ENCODE measurements at places on chromosomes 4 and X.

- no peak for DNase-seq
These were observed 68.7 kb upstream of the PCDH19 start for GRCh38 chrX:100478714-100479306.

GRCh38 chr4:40811956-40812355 is 62.2 kb downstream of the NSUN7 start:
- DNase-seq: no peak

DNA sequence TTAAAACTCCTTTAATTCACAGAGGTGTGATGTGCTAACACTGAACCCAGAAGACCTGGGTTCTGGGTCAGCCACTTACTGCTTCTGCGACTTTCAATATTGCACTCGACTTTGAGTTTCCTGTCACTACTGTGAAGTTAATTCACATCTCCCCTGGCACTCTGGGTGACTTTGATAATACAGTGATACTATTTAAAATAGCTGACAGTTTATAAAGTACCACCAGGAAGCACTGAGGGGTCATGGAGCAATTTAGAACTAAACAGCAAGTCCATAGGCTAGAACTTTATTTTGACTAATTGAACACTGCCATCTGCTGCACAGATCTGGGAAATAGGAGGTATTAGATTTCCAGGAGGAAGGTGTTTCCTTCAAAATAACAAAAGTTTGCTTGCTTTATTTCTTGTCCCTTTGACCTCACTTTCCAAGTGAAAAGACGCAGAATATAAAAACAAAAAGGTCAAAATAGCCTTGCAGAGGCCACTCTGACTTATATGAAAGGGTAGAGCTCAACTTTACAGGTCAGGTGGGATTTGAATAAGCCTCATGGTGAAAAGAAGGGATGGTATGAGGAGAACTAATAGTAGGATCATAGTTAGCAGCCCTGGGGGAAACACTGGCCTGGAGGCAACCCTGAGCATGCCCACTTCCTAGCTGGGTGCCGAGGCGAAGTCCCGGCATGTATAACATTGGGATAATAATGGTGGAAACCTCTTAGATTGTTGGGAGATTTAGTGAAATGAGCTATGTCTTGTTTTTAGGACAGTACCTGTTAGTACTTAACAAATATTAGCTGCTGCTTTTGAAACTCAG is 53.4 kb downstream of the ZNF518B start:
- peak; percentile 16 for DNase-seq

- DNase-seq: no peak
These were observed 396.5 kb downstream of the DCAF12L2 start for GRCh38 chrX:125769628-125770027.

GRCh38 chr4:1234309-1234695 is 14.6 kb downstream of the CTBP1 start:
- DNase-seq: peak; percentile 63

- no peak for DNase-seq
These were observed 15.7 kb downstream of the HAUS3 start for GRCh38 chr4:2226261-2226660.

- DNase-seq: peak; percentile 54
These were observed 802 bp downstream of the BMP2K start for GRCh38 chr4:78776729-78777575.

DNA sequence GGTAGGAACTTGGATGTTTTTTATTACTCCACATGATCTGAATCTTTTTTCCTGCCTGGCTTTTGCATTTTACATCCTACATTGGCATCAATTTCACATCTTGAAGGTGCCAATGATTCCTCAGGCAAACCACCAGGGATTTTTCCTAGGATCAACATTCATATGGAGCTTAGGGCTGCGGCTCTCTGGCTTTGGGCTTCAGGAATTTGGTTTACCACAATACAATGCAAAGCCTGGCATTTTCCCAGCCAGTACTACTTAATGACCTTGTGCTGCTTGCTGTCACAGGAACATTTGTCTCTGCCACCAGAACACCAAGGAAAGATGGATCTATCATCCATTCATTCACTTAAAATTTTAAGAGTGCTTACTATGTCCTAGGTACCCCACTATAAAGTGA is 180.7 kb downstream of the PDGFC start:
- DNase-seq: no peak

- DNase-seq: no peak
These were observed 557 bp upstream of the ARHGEF6 start for GRCh38 chrX:136781180-136781797.

- DNase-seq: no peak
These were observed 110.8 kb downstream of the CPZ start for GRCh38 chr4:8703401-8703696.

DNA sequence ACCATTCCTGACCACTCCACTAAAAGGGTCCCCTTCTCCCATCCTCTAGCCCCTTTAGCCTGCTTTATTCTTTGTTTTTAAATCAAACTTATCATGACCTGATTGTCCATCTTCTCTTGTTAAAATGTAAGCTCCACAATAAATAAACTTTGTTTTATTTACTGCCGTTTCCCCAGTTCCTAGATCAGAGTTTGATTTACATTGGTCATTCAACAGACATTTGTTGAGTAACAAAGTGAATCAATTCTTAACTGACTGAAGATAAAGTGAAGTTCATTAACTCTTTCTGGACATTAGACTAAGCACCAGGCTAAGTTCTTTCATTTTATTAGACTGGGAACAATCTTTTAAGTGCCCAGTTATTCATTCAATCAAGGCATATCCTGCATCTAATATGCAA is 263.2 kb upstream of the FTHL17 start:
- no peak for DNase-seq

DNA sequence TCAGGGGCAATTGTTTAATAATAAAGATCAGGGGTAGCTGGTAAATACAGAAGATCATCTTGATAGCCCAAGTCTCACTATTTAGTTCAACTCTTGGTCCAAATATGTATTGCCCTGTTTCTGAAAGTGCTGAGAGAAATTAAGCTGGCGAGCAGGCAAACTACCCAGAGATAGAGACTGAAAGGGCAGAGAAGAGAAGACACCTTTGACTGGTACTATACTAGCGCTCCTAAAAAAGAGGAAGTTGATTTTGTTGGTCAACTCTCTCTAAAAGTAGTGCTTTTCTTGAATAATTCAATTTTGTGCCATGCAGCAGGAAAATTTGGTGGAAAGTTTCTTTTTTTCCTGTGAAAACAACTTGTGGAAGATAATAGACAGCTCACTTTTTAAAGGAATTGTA is 64.0 kb downstream of the IGSF1 start:
- DNase-seq: no peak

DNA sequence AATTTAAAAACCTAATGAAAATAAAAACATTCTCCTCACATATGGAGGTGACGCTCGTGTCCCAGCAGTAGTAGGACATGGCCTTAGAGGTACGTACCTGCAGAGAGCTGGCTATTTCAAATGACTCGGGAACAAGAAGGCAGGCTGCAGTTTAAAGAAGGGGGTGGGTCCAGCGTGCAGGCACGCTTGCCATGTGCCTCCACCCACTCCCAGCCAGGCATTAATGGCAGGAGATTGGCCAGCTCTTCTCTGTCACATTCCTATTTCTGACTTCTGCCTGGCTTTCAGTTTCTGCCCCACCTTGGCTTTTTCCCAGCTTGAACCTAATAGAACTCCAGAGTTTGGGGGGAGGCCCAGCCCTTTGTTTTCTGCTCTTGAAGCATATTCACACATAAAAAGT is 17.2 kb downstream of the PDHA1 start:
- DNase-seq: no peak

- peak; percentile 16 for DNase-seq
These were observed 575.9 kb downstream of the MID1IP1 start for GRCh38 chrX:39377157-39377556.

- no peak for DNase-seq
These were observed 67.4 kb upstream of the EPHA5 start for GRCh38 chr4:65737672-65738071.

- no peak for DNase-seq
These were observed 354.7 kb downstream of the ANK2 start for GRCh38 chr4:113404167-113404571.
